ENCODE measurements at places on chromosomes 11 and 22.

- no peak for DNase-seq
Observed at GRCh38 chr22:45549762-45550378, 47.2 kb downstream of the FBLN1 start.

DNA sequence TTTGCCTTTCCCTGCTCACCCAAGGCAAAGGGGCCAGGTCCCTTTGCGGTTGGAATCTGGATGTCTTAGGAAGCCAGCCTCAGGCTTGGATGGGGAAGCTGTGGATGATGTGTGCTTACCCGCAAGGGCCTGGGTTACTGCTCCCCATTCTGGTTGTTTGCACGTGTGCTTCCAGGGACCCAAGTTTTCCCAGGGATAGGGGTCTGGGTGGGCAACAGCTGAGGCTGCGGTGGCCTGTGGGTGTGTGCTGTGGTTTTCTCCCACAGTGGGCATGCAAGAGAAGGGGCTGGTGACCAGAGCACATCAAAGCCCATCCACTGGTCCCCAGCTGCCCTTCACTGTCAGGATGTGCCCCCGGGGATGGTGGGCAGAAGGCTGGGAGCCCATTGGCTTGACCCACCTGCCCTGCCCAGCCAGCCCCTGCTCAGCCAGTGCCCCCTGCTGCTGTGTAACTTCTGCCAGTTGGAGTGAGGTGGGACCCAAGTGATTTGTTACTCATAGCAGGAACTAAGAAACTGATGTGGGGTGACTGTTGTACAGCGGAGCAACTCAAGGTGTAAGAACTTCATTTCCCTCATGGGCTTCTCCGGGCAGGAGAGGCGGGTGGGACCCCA is 3.3 kb downstream of the CAPN5 start:
- no peak for DNase-seq

DNA sequence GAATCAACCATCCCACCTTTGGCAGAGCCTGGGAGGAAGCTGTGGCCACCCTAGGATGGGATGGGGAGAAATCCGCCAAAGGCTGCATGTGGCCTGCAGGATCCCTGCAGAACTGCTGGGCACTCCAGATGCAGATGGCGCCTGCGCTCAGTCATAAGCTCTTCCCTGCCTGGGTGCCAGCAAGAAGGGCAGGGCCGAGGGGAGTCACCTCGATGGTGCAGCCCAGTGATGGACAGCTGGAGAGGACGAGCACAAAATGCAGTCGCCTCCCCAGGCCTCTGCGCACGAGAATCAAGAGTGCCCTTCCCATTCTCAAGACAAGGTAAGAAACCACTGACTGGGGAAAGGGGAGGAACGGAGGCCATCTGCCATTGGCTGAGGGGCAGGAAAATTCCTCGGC is 693.6 kb downstream of the TBC1D22A start:
- DNase-seq: no peak

DNA sequence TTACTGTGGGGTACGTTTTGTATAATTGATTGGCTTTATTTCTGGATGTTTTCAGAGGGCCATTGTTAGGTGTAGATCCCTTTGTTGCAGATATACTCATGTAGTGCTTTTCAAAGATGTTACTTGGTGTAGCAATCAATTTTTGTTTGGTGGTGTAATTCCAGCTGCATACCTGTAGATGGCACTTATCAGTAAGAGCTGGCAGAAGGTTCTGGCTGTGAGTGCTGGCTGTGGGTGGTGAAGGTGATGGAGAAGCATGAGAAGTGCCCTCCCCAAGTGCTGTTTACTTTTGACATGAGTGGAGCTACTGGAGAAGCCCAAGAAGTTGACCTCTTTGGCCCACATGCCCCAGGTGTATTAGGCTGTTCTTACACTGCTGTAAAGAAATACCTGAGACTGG is 1074.9 kb downstream of the FAM181B start:
- no peak for DNase-seq

DNA sequence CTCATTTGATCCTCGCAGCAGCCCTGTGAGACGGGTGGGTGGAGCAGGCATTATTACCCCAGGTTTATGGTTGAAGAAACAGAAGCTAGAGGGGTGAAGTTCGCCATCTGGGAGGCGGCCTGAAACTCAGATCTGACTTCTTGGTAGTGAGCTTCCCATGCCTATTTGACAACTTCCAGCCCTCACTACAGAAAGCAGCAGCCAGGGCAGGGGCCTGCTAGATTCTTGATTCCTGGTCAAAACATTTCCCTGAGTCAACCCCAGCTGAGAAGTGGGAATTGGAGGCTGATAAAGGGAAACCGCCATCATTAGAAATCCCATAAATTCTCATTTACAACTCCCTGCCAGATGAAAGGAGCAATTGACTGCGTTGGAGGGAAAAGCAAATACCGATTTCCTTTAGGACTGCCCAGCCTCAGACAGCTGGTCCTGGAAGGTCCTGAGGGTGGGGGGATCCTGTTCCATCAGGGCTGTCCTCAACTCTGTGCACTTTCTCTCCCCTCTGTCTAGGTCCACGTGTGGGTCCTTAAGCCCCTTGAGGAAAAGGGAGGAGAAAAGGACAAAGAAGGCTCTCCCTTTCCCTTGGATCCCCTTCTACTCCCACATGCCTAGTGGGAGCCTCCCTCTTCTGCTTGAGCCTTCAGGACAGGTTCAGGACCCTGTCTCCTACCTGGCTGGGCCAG is 10.2 kb upstream of the NECTIN1 start:
- DNase-seq: no peak

GRCh38 chr11:112608509-112608908 is 347.8 kb upstream of the PLET1 start:
- DNase-seq: no peak

- no peak for DNase-seq
Observed at GRCh38 chr11:63699896-63700295, 18.6 kb downstream of the RTN3 start.

- no peak for DNase-seq
Observed at GRCh38 chr11:44507896-44508445, 57.5 kb upstream of the CD82 start.

GRCh38 chr22:25748140-25748539 is 6.2 kb downstream of the MYO18B start:
- DNase-seq: no peak

DNA sequence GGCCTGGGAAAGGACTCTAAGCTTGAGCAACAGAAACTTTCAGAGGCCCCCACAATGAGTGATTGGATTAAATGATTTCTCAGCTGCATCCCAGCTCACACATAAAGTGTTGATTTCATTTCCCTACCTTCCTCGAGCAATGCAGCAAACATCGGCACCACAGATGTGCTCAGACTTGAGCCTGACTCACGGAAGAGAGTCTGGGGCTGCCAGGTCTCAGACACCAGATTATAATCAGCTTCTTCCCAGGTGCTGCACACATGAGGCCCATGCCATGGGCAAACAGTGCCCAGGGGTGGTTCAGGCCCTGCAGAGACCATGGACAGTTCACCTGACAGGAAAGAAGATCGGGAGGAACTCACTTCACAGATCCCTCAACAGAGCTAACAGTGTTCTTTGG is 226.6 kb upstream of the TENM4 start:
- DNase-seq: no peak
